Osteoblast (primary cell): ENCODE measurements at places on chromosomes 13 and 19. TPM values are rescaled to one million over a fixed set of nuclear protein-coding genes. Genes with fewer than 3 reads are reported as not detected.

- no peak overlapping the region for H3K4me3 ChIP-seq
- H3K27ac ChIP-seq: peak overlapping the region; percentile 92
- peak; percentile 59 for DNase-seq
These were observed 65.6 kb downstream of the ARHGAP35 start for GRCh38 chr19:46926170-46927071.

GRCh38 chr13:90403330-90404082 lies 944.0 kb upstream of the MIR17HG start:
- H3K27me3 ChIP-seq: no peaks in the 10 kb centered on the region
- DNase-seq: no peak
- no peaks in the 10 kb centered on the region for H3K36me3 ChIP-seq
- H3K4me1 ChIP-seq: no peaks in the 10 kb centered on the region

DNA sequence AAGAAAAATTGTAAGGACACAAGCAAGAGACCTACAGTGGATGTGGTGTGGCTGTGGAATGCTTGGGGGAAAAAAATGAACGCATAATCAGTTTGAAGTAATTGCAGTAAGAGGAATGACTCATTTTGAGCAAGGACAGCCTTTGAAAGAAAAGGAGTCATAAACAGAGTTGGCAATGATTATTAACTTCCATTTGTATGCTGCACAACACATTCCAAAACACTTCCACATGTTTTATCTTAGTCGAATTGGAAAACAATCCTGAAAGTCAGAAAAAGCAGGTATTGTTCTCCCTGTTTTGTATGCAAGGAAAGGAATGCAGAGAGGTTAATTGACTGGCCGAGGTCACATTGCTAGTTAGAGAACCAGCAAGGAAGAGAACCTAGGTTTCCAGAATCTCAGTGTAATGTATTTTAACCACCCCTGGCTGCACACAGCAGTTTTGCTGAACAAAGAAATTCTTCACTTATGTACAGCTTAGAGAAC lies 630.0 kb upstream of the MIR17HG start:
- DNase-seq: no peak
- no peak overlapping the region for H3K27ac ChIP-seq
- H3K4me1 ChIP-seq: no peaks in the 10 kb centered on the region
- no peaks in the 10 kb centered on the region for H3K27me3 ChIP-seq

- no peaks in the 10 kb centered on the region for H3K4me1 ChIP-seq
- no peak for DNase-seq
- no peaks in the 10 kb centered on the region for H3K27me3 ChIP-seq
- H3K36me3 ChIP-seq: no peaks in the 10 kb centered on the region
- H3K27ac ChIP-seq: no peak overlapping the region
- no peak overlapping the region for H3K4me3 ChIP-seq
These were observed 355.0 kb downstream of the MYO16 start for GRCh38 chr13:108984251-108984920.

DNA sequence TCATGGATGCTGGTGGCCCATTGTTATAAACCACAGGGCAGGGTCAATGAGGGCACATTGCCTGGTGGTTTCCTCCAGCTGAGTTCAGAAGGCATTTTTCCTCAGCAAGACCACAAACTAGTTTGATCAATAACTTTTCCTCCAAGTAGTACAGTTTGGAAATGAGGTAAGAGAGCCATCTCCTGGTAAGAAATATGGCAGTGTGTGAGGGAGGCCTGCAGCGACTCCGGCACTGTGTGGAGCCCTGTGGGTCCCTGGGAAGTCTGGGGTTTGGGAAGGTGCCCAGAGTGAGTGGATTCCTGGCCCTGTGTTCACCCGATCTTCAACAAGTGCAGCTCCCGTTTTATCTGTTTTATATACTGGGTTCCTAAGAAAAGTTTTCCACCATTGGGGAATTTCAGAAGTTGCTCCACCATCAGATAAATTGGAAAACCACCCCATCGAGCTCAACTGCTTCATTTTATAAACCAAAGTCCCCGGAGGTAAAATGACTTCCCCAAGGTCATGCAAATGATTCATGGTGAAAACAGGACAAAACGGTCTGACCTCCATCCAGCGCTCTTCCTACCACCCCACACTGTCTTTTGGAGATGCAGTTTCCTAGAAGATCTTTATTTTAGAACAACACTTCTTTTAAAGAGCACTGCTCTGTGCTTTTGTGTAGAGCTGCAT lies 148.4 kb downstream of the KATNAL1 start:
- H3K36me3 ChIP-seq: no peaks in the 10 kb centered on the region
- DNase-seq: peak; percentile 97
- H3K27ac ChIP-seq: peak overlapping the region; percentile 51

DNA sequence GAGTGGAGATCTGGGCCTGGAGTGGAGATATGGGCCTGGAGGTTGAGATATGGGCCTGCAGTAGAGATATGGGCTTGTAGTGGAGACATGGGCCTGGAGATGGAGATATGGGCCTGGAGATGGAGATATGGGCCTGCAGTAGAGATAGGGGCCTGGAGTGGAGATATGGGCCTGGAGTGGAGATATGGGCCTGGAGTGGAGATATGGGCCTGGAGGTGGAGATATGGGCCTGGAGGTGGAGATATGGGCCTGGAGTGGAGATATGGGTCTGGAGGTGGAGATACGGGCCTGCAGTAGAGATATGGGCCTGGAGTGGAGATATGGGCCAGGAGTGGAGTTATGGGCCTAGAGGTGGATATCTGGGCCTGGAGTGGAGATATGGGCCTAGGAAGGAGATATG lies 402 bp downstream of the KIR2DL3 start:
- no peak overlapping the region for H3K4me3 ChIP-seq
- no peaks in the 10 kb centered on the region for H3K27me3 ChIP-seq
- no peak overlapping the region for H3K27ac ChIP-seq
- no peaks in the 10 kb centered on the region for H3K4me1 ChIP-seq

GRCh38 chr13:27176470-27177410 lies 5.1 kb upstream of the USP12 start:
- no peak overlapping the region for H3K4me3 ChIP-seq
- H3K4me1 ChIP-seq: peaks cover 14% of the 10 kb centered on the region
- no peaks in the 10 kb centered on the region for H3K36me3 ChIP-seq
- H3K27ac ChIP-seq: no peak overlapping the region
- DNase-seq: no peak

DNA sequence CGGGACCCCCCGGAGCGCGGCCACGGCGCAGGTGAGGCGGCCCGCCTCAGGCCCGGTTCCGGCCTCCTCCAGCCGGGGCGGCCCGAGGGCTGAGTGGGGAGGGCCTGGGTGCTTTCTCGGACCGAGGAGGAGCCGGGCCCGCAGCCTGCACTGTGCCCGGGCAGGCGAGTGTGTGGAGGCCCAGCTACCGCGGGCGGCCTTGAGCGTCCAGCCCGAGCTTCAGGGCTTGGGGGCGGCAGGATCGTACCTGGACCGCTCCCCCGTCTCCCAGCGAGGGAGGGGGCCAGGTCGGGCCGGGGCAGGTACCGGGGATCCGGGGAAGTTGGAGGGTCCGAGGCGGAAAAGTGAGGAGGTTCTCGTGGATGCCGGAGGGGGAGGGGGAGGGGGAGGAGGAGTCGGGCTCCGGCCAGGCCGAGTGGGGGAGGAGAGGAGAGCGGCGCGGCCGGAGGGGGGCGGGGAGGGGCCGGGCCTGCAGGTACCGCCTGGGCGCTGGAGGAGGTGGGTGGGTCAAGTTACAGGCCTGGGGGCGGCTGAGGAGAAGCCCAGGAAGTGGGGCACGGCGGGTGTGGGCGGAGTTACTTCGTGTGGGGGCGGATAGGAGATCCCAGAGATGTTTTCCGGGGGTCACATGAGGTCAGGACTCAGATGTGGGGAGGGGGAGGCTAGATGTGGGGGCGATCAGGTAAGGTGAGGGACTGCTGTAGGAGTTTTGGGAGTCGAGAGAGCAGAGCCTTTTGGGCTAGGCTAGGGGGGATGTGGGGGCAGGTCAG lies 545 bp downstream of the NACC1 start:
- no peaks in the 10 kb centered on the region for H3K27me3 ChIP-seq
- DNase-seq: peak; percentile 92
- H3K27ac ChIP-seq: peak overlapping the region; percentile 96
- H3K4me1 ChIP-seq: peaks cover 51% of the 10 kb centered on the region
- H3K36me3 ChIP-seq: peaks cover 13% of the 10 kb centered on the region

DNA sequence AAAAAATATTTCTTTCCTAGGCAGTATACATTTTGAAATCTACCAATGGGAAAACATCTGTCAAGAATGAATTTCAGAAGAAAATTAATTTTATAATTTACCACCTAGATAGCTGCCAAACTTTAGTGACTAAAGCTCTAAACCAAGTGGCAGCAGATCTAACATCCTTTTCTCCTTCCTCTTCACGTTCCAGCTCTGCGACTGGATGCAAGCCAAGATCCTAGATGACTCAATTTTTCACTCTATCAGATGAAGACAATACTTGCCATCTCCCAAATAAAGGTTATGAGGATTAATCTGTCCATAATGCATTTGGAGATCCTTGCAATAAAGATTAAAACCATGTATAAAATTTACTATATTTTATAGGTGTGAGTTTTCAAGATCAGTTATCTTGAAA lies 66.7 kb upstream of the MIR17HG start:
- no peak overlapping the region for H3K27ac ChIP-seq
- no peaks in the 10 kb centered on the region for H3K4me1 ChIP-seq
- DNase-seq: no peak
- H3K27me3 ChIP-seq: no peaks in the 10 kb centered on the region
- H3K4me3 ChIP-seq: no peak overlapping the region

Gene CASP14
- total RNA-seq: not detected in 2 replicates

Gene CRB3
- not detected in 2 replicates for total RNA-seq

Gene HNRNPM
- total RNA-seq: 37.7 and 39.4 TPM in 2 replicates

Gene FCER2
- not detected in 2 replicates for total RNA-seq
